ENCODE measurements at places on chromosomes 1 and 21. TPM values are rescaled to one million over a fixed set of nuclear protein-coding genes. Genes with fewer than 3 reads are reported as not detected.

GRCh38 chr21:35023396-35024070 is 25.6 kb downstream of the RUNX1 start:
- peak overlapping the region; percentile 52 for H3K4me3 ChIP-seq
- peaks cover 78% of the 10 kb centered on the region for H3K4me1 ChIP-seq
- DNase-seq = no peak
- H3K27me3 ChIP-seq = no peaks in the 10 kb centered on the region
- H3K27ac ChIP-seq = peak overlapping the region; percentile 88

GRCh38 chr1:188065917-188066316 is 1237.2 kb downstream of the PLA2G4A start:
- no peak for DNase-seq
- no peaks in the 10 kb centered on the region for H3K4me1 ChIP-seq
- H3K4me3 ChIP-seq = no peak overlapping the region
- H3K27me3 ChIP-seq = no peaks in the 10 kb centered on the region
- H3K36me3 ChIP-seq = no peaks in the 10 kb centered on the region
- no peak overlapping the region for H3K27ac ChIP-seq

DNA sequence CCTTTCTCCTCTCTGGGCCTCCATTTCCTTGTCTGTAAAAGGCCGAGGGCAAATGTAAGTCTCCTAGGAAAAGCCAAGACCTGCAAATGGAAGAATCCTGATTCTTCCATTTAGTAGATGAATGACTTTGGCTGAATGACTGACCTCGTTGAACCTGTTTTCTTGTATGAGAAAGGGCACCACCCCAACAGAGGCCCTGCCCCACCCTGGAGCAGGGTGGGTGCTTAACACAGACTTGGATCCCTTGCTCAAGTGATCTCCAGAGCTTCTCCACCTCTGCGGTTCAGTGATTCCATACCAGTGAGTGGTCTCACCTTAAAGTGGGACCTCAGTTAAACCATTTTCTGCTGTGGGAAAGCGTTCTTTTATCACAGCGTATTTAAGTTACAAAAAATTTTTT is 39.0 kb upstream of the GUCA2B start:
- peaks cover 14% of the 10 kb centered on the region for H3K27me3 ChIP-seq
- H3K4me3 ChIP-seq = no peak overlapping the region
- no peaks in the 10 kb centered on the region for H3K36me3 ChIP-seq
- no peaks in the 10 kb centered on the region for H3K4me1 ChIP-seq
- DNase-seq = no peak
- no peak overlapping the region for H3K27ac ChIP-seq

- no peak overlapping the region for H3K4me3 ChIP-seq
- H3K36me3 ChIP-seq = no peaks in the 10 kb centered on the region
Observed at GRCh38 chr21:46001821-46002681, 20.5 kb downstream of the COL6A1 start.

GRCh38 chr1:21189906-21190500 is 13.3 kb upstream of the EIF4G3 start:
- no peak overlapping the region for H3K4me3 ChIP-seq
- H3K27ac ChIP-seq = no peak overlapping the region

DNA sequence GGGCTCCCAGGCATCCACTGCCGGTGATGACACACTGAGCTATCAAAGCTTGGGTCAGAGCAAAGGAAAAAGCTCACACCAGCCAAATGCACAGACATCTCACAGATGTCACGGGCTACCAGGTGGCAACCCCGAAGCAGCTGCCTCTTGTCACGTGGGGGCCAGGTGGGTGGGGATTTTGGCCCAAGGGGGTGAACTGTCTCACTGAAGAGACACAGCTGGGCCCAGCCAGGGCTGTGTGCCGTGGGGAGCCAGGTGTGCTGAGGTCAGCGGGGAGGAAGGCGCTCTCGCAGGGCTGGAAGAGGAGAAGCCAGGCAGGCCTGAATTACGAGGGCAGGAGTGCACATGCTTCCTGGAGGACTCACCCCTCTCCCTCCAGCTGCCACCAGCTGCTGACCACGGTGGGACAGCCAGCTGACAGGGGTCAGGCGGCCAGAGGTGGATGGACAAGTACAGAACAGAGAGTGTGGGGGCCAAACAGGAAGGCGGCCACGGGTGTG is 32.4 kb downstream of the KCNN3 start:
- no peak overlapping the region for H3K4me3 ChIP-seq
- no peak overlapping the region for H3K27ac ChIP-seq
- peaks cover 8% of the 10 kb centered on the region for H3K4me1 ChIP-seq
- peaks cover 8% of the 10 kb centered on the region for H3K27me3 ChIP-seq
- H3K36me3 ChIP-seq = no peaks in the 10 kb centered on the region

Gene PTGER3
- total RNA-seq = 0.62 TPM

Gene UROD
- total RNA-seq = 97.7 TPM

Gene COL16A1
- total RNA-seq = not detected

Gene SPRR1B
- total RNA-seq = not detected
